CD8-positive, alpha-beta memory T cell (primary cell): ENCODE measurements at places on chromosomes 12 and 14.

- no peak for DNase-seq
Observed at GRCh38 chr14:83827383-83827782, 1702.6 kb upstream of the FLRT2 start.

DNA sequence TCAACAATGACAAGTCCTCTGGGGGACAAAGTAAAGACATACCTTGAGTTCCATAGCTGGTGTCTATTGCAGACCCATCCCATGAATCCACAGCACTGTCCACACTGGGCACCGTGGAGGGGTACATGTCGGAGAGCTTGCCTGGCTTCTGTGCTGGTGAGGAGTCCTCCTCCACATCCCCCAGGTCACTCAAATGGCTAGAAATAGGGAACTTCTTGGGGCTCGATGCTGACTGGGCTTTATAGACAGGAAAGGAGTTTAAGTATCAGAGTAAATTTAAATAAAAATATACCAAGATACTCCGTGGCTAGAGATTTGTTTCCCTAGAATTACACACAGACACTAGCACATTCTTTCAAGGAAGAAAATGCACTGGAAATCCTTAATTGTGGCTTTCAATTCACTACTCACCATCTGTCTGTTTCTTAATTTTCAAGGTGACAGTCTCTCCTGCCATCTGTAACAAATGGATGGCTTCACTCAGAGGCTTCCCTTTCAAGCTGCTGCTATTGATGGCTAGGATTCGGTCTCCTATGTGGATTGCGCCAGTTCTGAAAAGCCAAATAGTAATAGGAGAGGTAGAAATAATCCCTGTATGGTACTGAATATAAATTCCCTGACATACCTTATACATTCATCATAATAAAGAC lies 90.1 kb downstream of the HELB start:
- DNase-seq: no peak

DNA sequence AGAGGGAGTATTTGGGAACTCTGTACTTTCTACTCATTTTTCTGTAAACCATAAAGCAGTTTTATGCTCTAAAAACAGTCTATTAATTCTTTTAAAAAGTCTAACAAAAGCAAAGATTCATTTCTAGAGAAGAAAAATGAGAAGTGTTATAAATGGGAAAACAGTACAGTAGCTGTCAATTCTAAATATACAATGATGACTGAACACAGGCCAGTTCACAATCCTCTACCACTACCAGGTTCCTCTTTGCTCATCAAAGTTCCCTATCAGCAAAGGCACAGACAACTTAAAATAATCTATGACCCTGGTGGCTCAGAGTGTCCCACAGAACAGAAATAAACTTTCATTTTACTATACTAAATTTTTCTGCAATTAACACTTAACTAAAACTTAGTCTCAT lies 12.5 kb downstream of the NAA25 start:
- DNase-seq: no peak

- DNase-seq: peak; percentile 77
Observed at GRCh38 chr12:56007564-56008559, 10.8 kb downstream of the SUOX start.

DNA sequence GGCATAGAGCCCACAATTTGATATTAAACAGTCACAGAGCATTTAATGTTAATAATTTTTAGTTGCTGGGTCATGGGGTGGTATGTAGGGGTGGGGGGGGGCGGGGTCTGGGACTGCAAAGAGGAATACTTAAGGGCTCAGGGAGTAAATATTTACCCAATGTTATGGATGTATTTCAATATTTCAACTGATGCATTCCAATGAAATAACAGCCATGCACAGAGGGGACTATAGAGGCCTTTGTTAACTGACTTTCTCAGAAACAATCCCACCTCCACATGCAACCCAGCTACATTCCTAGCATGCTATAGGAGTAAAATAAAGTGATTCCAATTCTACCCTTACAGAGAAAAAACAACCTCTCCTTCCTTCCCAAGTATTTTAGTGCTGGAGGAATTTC lies 7.9 kb upstream of the BBS10 start:
- DNase-seq: no peak

- DNase-seq: no peak
Observed at GRCh38 chr14:92985521-92985920, 62.6 kb downstream of the CHGA start.

- DNase-seq: no peak
Observed at GRCh38 chr12:93043192-93043876, 114.2 kb upstream of the EEA1 start.

DNA sequence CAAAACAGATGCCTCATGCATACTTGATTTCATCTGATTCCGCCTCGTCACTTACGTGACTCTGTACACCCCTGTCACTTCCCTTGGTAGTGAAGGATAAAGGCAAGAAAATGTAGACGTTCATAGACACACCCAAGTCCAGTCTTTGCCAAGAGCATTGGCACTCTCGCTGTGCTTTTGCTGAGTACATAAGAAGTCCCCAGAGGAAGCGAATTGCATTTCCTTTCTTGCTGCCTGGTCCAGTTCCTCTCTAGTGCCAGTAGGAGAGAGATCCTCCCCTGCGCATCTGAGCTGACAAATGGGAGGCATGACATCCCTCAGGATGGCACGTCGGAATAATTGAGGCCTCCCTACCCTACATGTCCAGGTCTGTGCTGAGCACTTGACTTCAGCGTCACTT lies 21.3 kb upstream of the RIN3 start:
- DNase-seq: no peak

GRCh38 chr12:102513272-102513671 lies 32.9 kb upstream of the IGF1 start:
- no peak for DNase-seq

- DNase-seq: no peak
Observed at GRCh38 chr12:52063981-52064649, 5.7 kb upstream of the ATG101 start.

- no peak for DNase-seq
Observed at GRCh38 chr14:73833034-73833433, 18.6 kb upstream of the PTGR2 start.

DNA sequence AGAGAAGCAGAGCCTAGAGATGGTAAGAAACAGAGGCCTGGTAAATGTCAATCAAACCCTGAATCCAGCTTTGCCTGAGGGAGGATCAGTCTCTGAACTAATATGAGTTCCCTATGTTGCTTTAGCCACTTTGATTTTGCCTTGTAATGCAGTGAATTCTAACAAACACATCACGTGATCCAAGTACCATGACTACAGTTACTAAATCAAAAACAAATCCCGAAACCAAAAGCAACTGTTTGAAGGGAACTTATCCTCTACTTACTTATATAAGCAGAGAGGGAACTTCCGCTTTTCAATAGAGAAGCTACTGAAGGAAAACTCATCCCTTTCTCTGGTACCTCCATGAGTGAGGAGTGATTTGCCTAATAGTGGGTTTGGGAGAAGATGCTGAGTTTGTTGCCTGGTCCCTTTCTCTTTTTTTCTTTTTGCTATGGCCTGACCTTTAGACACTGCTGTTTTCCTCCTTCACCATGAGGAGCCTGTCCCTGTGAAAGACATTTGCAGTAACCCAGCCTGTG lies 7.7 kb upstream of the PPTC7 start:
- DNase-seq: no peak

DNA sequence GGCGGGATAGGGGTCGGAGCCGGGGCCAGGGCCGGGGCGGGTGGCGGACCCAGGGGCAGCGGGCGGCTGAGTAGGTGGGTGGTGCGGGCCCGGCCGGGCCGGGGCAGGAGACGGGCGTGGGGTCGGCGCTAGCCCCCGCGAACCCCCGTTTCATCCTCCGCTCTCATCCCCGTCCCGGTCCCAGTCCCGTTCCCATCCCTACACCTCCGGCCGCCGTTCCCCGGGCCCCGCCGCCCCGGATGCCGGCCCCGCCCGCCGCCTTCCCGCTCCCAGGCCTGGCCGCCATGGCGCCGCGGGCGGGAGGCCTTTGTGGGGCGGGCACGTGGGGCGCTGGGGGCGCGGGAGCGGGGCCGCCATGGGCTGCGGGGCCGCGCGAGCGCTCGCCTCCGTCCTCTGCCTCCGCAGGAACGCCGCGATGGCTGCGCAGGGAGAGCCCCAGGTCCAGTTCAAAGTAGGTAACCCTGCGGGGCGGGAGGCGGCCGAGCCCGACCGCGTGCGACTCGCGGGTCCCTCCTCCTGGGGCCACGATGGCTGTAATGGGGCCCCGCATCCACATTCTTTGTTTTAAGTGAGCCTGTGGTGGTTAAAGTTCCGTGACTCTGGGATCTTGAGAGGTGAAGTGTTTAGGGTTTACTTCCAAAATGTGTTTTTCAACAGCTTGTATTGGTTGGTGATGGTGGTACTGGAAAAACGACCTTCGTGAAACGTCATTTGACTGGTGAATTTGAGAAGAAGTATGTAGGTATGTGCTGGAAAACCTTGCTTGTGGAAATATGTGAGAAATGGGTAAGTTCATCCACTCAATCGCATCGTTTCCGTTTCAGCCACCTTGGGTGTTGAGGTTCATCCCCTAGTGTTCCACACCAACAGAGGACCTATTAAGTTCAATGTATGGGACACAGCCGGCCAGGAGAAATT lies 572 bp downstream of the RAN start:
- DNase-seq: peak; percentile 44

DNA sequence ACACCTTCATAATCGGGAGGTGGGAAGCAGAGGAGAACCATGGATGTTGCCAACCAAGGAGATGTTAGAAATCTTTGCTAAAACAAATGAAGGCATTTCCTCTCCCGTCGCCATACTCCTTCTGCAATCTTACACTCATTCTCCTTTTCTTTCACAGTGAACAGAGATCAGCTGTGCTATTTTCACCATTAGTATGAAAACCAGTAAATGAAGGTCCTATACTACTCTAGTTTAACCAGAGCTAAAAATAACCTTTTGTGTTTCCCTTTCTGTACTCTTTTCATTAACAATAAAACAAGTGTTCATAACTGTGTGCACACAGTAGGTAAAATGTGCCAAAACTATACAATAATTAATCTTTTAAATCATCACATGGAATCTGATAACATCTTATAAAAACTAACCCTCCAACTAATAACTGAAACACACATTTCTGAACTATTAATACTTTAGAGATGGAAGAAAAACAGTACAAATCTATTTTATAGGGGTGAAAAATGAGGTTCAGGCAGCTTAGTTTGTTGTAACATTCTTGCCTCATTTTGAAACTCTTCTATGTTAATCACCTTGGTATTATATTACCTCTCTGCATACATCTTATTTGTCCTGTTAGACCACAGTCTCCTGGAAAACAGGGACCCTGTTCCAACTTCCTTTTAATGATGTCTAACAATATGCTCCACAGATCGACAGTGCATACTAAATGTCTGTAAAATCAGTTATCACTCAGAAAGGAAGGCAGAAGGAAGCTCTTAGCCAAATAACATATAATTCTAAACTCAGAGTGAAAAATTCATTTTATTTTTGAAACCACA lies 69.5 kb downstream of the SPPL3 start:
- DNase-seq: no peak

- DNase-seq: no peak
Observed at GRCh38 chr12:56257491-56258067, 605 bp downstream of the ANKRD52 start.

GRCh38 chr12:52245259-52245961 lies 12.4 kb downstream of the KRT7 start:
- no peak for DNase-seq

- no peak for DNase-seq
Observed at GRCh38 chr12:96093543-96094196, 58.3 kb upstream of the LTA4H start.

GRCh38 chr14:50357753-50358395 lies 38.8 kb downstream of the CDKL1 start:
- no peak for DNase-seq

DNA sequence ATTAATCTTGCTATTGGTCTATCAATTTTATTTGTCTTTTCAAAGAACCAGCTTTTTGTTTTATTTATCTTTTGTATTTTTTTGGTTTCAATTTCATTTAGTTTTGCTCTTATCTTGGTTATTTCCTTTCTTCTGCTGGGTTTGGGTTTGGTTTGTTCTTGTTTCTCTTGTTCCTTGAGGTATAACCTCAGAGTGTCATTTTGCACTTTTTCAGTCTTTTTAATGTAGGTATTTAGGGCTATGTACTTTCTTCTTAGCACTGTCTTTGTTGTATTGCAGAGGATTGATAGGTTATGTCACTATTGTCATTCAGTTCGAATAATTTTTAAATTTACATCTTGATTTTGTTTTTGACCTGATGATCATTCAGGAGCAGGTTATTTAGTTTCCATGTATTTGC lies 92.7 kb upstream of the DCD start:
- DNase-seq: peak; percentile 57

- DNase-seq: no peak
Observed at GRCh38 chr14:45091710-45092109, 7.8 kb downstream of the PRPF39 start.

DNA sequence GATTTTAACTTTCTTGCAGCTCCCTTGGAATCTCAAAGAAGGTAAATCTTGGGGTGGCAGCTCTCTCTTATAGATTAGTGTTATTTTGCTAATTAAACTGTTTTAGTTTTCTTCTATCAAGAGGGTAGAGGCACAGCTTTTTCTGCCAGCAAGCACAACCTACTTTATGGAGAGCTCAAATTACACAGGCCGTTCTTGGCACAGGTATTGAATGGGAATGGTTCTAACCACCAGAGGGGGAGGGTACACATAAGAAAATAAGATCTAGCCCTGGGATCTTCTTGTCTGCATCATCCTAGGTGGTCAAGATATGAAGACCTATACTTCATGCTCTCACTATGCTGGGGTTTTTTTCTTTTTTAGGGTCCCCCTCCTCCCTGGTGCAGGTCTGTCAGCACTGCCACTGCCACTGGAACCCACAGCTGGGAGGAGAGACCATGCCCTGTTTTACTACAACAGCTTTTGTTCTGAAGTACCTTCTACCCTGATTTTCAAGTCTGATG lies 48.6 kb upstream of the STAC3 start:
- DNase-seq: no peak

DNA sequence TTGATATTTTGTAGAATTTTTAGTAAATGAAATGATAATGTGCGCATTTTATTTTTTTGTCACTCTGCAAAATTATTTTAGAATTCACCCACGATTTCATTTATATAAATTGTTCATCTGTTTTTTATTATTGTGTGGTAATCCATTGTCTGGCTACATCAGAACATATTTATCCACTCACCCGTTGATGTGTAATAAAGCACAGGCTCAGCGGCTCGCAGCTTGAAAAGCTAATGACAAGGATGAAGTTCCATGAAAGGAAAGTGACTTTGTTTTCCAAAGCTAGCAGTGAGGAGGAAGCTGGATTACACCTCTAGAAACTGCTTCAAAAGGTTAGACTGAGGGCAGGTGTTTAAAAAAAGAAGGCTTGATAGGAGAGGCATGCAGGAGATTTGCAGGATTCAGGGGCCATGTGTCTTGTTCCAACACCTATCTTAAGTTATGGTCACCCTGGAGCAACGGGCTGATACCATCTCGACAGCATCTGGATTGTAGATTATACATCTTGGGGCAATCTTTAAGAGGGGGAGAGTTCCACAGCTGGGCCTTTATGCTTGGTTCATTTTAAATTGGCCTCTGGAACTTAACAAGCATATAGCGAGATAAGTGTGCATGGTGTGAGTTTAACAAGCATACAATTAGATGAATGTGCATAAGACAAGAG lies 194.1 kb downstream of the TMTC3 start:
- DNase-seq: no peak

DNA sequence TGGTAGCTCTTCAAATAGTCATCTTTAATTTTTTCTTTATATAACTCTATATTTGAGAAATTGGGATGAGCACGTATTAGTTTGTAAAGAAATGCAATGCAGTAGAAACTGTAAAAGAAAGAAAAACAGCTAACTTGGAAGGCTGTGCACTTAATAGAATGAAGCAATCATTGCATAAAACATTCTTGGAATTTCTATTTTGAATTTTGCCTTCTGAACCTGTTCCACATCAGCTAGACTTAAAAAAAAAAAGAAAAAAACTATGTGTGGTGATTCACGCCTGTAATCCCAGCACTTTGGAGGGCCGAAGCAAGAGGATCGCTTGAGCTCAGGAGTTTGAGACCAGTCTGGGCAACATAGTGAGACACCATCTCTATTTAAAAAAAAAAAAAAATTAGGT lies 29.4 kb downstream of the SCN8A start:
- no peak for DNase-seq
